Stimulated activated CD4-positive, alpha-beta T cell treated with anti-CD3 and anti-CD28 coated beads, TNF-alpha, amount 100 ng/mL, for 4 hours (primary cell): ENCODE measurements at places on chromosomes 4 and X.

DNA sequence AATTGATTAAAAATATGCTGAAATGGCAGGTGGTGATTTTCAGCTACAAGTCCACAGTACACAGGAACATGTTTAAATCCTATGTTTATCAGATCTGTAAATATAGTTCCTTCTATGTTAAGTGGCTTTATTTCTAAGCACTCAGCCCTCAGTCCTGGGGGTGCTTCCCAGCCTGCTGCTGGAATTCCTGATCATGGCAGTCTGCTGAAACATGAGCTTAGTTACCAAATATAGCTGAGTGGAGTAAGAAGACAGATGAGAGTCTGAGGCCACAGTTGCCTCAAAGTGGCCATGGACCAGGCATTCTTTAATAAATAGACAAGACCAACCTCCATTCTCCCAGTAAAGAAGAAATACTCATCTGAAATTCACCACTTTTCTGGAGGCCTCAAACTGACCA, 17.1 kb upstream of the DDX60 start:
- DNase-seq = no peak

DNA sequence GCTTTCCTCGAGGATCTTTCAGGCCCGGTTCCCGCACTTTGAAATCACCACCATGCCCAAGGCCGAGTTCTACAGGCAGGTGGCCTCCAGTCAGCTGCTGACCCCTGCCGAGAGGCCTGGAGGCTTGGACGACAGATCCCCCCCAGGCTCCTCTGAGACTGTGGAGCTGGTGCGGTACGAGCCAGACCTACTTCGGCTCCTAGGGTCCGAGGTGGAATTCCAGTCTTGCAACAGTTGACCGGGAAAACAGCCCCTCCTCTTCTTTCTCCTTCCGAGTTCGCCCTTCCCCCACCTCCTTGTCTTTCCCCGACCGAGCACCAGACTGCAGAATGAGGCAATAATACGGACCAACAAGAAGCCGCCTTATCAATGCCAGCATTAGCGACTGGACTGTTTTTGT, 54.4 kb downstream of the ELF4 start:
- DNase-seq = no peak

DNA sequence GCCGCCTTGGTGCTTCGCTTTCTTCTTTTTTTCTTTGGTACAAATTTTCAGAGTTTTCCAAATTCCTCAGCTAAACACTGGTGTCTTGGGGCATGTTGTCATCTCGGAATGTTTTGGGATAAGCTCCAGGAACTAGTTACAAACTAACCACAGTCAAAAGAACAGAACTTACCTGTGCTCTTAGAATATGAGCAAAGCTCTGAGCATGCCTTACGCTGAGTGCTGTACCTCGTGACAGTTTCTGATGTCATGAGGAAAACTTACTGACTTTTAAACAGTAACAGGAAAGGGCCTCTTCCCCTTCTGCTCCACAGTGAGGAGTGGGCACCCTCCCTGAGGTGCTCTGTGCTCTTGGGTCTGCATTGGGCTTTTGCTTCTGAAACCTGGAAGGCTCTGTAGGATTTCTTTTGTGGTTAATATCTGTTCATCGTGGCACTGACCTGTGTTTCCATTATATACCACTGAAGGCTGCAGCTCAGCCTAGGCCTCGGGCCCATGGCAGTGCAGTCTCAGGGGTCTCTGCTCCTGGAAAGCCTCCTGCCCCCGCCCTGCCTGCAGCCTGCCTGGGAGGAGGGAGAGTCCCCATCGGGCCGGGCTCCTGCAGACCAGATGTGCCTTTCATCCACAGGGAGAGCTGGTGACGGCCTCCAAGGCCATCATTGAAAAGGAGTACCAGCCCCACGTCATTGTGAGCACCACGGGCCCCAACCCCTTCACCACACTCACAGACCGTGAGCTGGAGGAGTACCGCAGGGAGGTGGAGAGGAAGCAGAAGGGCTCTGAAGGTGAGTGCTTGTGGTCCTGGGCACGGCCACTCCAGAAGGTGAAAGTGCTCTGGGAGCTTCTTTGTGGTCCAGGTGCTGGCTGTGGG, 48.7 kb downstream of the NOP14 start:
- DNase-seq = no peak

DNA sequence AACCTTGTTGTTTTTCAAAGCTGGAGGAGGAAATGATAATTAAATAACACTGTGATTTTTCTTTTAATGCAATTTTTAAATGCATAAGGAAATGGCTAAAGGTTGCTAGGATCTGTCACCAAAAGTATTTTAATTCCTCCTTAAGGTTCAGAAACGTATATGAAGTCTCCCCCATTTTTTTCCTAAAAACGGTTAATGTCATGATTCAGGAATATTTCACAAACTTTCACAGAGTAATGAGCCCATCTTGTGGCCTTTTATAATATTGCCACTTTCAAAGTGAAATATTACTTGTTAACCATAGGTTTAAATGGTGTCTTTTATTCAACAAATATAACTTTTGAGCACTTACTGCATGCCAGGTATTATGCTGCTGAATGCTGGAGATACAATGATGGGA, 99.5 kb upstream of the USP38 start:
- DNase-seq = no peak
